ENCODE measurements at places on chromosomes 1 and 21.

GRCh38 chr1:231508497-231508896 is 20.0 kb upstream of the TSNAX start:
- H3K36me3 ChIP-seq = no peaks in the 10 kb centered on the region
- no peak overlapping the region for H3K4me3 ChIP-seq
- H3K4me1 ChIP-seq = no peaks in the 10 kb centered on the region
- no peak for DNase-seq
- H3K27me3 ChIP-seq = no peaks in the 10 kb centered on the region

- no peak overlapping the region for H3K4me3 ChIP-seq
- no peak for DNase-seq
- H3K36me3 ChIP-seq = no peaks in the 10 kb centered on the region
- H3K4me1 ChIP-seq = no peaks in the 10 kb centered on the region
- no peak overlapping the region for H3K27ac ChIP-seq
- no peaks in the 10 kb centered on the region for H3K27me3 ChIP-seq
Measured at GRCh38 chr1:221900678-221901077, 158.8 kb upstream of the DUSP10 start.

GRCh38 chr1:61049850-61050540 is 32.4 kb upstream of the NFIA start:
- H3K4me1 ChIP-seq = no peaks in the 10 kb centered on the region
- no peaks in the 10 kb centered on the region for H3K36me3 ChIP-seq
- peak; percentile 96 for DNase-seq
- no peaks in the 10 kb centered on the region for H3K27me3 ChIP-seq

GRCh38 chr1:248900637-248901036 is 5.4 kb upstream of the PGBD2 start:
- H3K36me3 ChIP-seq = no peaks in the 10 kb centered on the region
- no peaks in the 10 kb centered on the region for H3K27me3 ChIP-seq
- H3K27ac ChIP-seq = no peak overlapping the region
- no peak overlapping the region for H3K4me3 ChIP-seq
- peaks cover 2% of the 10 kb centered on the region for H3K4me1 ChIP-seq
- DNase-seq = no peak

DNA sequence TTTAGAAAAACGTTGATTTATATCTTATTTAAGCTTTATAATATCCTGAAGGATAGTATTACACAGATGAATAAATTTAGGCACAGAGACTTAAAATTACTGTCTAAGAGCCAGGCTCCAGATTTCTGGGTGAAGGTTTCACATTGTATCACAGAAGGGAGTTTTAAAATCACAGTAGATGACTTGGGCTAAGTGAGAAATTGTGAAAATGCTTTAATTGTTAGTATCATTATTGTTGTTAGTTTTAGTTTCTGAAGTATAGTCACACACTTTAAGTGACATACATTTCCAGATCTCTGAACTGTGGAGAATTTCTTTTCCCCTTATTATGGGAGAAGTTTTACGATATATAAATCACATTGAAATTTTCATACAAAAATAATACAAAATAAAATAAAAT is 83.5 kb downstream of the NDUFS5 start:
- no peak for DNase-seq
- no peak overlapping the region for H3K4me3 ChIP-seq
- H3K27me3 ChIP-seq = no peaks in the 10 kb centered on the region

GRCh38 chr1:186983327-186983726 is 154.6 kb downstream of the PLA2G4A start:
- peak; percentile 41 for DNase-seq
- H3K27ac ChIP-seq = no peak overlapping the region
- no peaks in the 10 kb centered on the region for H3K27me3 ChIP-seq
- H3K36me3 ChIP-seq = no peaks in the 10 kb centered on the region
- H3K4me3 ChIP-seq = no peak overlapping the region

- no peaks in the 10 kb centered on the region for H3K36me3 ChIP-seq
- no peaks in the 10 kb centered on the region for H3K4me1 ChIP-seq
- no peak overlapping the region for H3K27ac ChIP-seq
- H3K4me3 ChIP-seq = no peak overlapping the region
Measured at GRCh38 chr1:200206761-200207160, 179.3 kb downstream of the NR5A2 start.

Data from aorta (tissue), 5 donors.